ENCODE measurements at places on chromosomes 7 and 10.
A peak's percentile ranks its signal among the peaks of the same experiment; 100 is the strongest.

- DNase-seq = no peak
These were observed 160.2 kb downstream of the CRPPA start for GRCh38 chr7:16261100-16261499.

DNA sequence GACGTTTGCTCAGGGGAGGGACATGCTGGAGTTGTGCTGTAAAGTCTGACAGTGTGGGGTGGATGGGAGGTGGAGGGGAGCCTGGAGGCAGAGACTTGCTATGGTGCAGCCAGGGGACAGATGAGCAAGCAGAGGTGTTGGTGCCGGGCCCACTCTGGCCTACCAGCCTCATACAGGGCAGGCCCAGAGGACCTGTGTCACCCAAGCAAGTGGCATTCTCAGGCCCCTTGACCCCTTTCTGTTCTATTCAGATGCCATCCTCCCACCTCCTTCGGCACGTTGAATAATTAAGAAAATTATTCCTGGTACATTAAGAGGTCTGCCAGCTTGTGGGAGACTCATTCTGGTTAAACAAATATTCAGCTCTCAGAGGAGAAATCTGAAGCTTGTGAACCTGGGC lies 8.5 kb downstream of the WDFY4 start:
- DNase-seq = no peak

GRCh38 chr7:36571190-36571560 lies 153.1 kb downstream of the AOAH start:
- no peak for DNase-seq

- DNase-seq = no peak
These were observed 330.2 kb upstream of the FZD1 start for GRCh38 chr7:90933984-90934383.

GRCh38 chr10:89280508-89280907 lies 21.3 kb upstream of the IFIT2 start:
- no peak for DNase-seq

DNA sequence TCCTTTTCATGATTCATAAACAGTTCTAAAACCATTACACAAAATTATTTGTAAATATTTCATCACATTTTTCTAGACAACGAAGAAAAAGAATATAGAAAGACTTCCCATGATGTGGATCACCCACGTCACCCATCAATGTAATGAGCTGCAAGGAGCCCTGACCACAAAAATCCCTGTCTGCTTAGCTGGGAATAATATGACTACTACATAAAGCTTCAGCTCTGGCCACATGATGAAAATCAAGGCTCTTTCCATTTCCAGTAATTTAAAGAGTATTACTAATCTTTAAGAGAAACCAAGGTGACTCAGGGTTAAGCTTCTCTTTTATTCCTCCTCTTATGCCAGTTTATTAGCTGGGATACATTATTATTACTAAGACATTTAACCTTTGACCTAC lies 180.8 kb upstream of the CACNA2D1 start:
- DNase-seq = peak; percentile 75

DNA sequence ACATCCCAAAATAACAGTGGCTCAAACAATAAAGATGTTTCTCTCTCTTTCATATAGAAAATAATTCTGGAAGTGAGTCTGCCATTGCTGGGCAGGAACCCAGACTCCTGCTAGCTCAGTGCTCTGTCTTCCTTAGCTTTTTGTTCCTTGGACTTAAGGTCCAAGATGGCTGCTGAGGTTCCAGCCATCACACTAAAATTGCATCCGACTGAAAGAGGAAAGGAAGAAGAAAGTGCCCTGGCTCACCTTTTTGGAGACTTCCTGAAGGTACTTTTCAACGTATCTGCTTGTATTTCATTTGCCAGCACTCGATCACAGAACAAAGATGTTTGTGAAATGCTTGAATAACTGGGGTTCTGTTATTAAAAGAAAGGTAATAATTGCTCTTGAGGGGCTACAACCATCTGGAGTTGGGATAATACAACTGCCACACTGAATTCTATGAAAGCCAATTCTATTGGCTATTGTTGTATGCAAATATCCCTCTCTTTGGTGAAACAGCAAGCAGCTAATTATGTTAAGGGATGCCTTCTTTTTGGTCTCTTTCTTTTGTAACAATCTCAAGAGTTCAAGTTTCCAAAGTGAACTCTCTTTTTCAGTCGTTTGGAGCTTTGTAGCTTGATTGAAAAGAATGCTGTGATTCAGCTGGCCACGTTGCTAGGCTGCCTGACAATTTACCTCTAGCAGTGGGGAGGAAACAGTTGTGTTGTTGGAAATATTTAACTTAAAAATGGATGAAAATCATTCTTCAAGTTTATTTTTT lies 83.9 kb downstream of the BAMBI start:
- no peak for DNase-seq

Measured in inflammatory macrophage treated with lipopolysaccharide for 4 hours (primary cell).